ENCODE measurements at places on chromosomes 5 and 9.

GRCh38 chr9:138038244-138038671 is 160.7 kb downstream of the CACNA1B start:
- no peak for DNase-seq

- DNase-seq, result no peak
Measured at GRCh38 chr5:147963948-147964693, 57.8 kb upstream of the C5orf46 start.

DNA sequence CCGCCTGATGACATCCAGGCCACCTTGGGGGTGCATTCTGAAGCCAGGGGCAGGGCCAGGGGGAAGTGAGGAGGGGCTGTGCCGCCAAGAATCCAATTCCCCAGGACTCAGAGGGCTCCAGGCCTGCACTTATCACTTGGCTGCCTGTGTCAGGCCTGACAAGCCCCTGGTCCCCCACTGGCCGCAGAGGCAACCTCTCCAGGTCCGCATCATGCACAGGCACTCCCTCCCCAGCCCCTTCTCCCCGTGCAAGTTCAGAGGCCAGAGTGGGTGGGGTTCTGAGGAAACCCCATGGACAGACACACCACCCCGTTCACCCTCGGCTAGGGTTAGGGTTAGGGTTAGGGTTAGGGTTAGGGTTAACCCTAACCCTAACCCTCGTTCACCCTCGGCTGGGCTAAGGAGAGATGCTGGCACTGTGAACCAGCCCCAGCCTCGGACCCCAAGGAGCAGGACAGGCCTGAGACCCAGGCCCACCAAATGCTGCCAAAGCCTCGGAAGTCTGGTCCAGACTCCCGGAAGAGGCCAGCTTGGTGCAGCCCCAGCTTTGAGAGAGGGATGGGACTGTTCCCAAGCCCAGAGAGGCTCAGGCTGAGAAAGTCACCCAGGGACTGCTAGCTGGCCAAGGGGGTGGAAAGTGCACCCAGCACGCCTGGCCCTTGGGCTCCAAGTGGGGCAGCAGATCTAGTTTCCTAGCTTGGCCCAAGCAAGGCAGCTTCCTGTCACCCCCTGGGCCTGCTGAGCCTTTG is 4.9 kb downstream of the LCN2 start:
- no peak for DNase-seq

- peak; percentile 7 for DNase-seq
Measured at GRCh38 chr5:101728933-101729332, 567.2 kb downstream of the SLCO4C1 start.

- DNase-seq, result no peak
Measured at GRCh38 chr5:61069150-61069549, 93.1 kb downstream of the SMIM15 start.

DNA sequence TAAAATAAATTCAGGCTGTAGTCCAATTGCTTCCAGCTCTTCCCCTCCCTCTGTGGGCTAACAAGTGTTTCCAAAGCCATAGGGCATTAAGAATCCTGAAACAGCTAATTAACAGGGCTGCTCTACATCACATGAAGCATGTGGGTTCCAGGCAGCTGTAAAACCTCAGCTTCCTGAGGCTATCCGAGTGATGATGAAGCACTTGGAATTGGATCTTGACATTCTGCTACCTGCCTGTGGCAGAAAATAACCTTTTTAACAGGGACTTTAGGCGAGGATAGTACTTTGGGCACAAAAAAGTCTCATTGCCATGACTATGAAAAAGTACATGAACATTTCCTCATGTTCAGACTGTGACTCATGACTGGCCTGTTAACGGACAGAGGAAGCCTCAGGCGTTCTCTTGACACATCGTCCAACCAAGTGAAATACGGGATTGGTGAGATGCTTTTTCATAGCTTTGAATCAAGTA is 107.2 kb downstream of the PDE4D start:
- DNase-seq, result peak; percentile 79

DNA sequence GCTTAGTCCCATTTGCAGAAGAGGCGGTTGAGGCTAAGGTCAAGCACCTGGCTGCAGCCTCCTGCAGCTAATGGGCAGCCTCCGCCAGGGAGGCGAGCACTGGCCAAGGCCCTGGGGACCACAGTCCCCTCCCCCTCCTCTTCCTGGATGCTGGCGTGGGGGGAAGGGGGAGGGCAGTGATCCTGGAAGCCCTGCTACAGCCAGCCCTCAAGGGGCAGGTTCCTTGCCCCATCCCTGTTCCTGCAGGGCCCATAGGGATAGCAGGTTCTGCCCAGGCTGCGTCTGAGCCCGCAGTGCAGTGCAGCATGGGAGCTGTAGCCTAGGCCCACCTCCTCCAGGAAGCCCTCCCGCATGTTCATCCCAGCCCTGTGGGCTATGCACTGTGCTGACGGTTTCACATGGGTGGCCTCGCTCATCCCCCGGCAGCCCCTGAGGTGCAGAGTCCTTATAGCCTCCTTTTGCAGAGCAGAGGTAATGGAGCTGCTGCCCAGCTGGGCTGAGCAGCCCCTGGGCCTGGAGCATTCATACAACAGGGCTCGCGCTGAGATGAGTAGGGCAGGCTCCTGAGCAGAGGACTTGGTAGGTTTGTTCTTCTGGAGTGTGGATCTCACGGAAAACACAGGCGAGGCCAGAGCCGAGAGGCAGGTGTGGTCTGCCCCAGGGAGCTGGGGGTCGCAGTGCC is 36.0 kb downstream of the KCNT1 start:
- DNase-seq, result no peak

DNA sequence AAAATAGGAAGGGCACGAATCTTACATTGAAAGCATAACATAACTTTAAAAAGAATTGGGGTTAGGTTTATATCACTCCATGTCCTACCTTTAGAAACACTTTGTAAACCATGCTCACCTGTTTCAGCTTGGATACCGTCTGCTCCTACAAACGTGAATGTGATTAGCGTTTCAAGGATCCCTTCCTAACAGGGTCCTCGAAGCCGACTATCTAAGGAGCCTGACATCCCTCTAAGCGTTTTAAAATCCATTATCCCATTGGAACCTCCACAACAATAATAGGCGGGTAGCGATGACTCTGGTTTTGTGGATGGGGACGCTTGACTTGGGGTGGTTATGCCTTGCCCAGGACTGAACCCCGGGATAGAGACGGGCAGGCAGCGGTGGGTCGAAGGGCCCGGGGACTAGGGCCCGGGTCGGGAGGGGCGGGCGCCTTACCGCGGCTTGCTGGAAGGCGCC is 937 bp downstream of the SVEP1 start:
- DNase-seq, result no peak

DNA sequence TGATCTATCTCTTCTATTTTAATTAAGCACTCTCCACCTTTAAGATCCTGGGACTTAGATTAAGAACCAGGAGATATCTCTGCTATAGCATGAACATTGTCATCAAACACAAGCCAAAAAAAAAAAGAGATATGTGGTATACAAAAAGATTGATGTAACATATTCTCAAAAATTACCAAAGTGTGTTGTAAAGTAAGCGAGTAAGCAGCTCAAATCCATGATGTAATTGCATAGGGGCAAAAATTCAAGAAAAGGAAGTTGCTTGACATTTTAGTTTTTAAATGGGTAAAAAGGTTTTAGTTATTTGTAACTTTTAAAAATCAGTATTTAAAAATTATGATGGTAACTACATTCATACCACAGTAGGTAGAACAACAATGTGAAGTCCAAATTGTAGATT is 40.7 kb downstream of the CNTRL start:
- DNase-seq, result no peak

DNA sequence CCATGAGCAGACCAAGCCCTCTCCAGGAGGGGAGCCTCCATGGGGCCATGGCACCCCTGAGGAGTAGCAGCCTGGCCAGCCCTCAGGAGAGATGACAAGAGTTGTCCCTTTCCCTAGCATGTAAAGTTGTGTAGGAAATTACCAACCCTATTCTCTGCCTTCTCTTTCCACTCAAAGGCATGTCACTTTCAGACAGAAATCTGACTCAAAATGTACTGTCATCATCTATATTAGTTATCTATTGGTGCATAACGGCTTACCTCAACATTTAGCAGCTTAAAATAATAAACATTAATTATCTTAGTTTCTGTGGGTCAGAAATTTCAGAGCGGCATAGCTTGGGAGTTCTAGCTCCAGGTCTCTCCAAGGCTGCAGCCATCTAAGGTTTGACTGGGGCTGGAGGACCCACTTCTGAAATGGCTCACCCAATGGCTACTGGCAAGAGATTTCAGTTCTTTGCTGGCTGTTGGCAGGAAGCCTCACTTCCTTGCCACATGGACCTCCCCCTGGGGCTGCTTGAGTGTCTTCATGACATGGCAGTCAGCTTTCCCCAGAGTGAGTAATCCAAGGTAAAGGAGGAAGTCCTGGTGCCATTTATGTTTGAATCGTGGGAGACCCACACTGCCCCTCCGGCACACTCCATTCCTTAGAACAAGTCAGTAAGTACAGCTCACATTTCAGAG is 632.3 kb downstream of the CCDC171 start:
- no peak for DNase-seq

DNA sequence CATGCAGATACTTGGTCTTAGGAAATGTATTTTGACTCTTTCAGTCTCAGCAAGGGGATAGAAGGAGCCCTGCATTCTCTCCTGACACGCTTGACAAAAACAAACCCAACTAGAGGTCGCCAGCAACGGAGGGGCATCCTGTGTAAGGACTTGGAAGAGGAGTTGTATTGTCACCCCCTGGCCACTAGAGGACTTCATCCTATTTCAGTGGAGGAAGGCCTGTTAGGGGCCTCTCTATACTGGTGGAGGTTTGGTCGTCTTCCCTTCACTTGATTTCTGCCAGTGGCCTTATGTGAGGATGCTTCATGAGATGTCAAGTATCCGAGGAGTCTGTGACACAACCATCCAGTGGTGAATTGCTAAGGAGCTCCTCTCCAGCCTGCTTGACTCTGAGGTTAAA is 122.8 kb upstream of the STC2 start:
- peak; percentile 32 for DNase-seq

DNA sequence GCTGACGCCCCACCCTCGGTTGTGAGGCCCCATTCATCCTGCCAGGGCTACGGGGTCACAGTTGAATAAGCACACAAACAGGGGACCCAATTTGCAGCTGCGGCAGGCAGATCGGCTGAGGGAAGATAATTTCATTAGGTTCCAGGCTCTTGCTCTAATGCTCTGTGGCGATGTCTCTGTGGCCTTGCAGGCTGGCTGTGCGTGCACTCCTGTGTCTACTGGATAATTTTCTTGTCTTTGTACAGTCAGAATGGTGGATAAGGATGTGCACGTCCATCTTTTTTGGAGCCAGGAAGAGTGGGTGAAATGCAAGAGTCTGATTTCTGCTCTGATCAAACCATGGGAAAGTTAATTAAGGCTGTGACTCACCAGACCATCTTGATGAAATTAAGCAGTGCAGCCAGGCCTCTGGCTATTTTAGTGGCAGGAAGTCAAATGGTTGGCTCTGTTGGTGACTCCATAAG is 39.2 kb downstream of the NSG2 start:
- no peak for DNase-seq

DNA sequence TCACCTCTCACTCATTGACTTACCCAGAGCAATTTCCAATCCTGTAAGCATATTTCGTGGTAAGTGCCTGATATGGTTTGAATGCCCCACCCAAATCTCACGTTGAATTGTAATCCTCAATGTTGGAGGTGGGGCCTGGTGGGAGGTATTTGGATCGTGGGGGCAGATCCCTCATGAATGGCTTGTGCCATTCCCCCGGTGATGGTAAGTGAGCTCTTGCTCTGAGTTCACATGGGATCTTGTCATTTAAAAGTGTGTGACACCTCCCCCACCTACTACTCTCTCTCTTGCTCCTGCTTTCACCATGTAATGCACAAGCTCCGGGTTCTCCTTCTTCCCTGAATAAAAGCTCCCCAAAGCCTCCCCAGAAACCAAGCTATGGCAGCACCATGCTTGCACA is 1165.5 kb downstream of the CDH12 start:
- DNase-seq, result no peak

- peak; percentile 79 for DNase-seq
Measured at GRCh38 chr5:36870399-36871040, 6.0 kb upstream of the NIPBL start.

- DNase-seq, result no peak
Measured at GRCh38 chr5:9558319-9558965, 12.6 kb upstream of the SEMA5A start.

GRCh38 chr5:40266952-40267351 is 412.8 kb upstream of the PTGER4 start:
- DNase-seq, result no peak

DNA sequence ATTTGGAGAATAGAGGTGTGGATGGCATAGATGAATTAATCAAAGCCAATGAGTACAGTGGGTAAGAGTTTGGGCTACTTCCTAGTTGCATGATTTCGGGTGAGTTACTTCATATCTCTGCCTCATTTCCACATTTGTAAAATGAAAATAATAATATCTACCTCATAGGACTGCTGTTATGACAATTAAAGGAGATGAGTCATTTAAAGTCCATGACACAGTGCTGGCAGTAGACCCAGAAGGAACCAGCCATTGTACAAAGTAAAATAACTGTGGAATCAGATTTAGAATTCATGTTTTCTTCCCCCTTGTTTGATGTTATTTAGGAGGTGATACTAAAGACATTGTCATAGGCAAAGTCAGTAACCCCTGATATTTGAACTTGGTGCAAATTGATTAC is 139.5 kb upstream of the SLC27A6 start:
- peak; percentile 52 for DNase-seq

DNA sequence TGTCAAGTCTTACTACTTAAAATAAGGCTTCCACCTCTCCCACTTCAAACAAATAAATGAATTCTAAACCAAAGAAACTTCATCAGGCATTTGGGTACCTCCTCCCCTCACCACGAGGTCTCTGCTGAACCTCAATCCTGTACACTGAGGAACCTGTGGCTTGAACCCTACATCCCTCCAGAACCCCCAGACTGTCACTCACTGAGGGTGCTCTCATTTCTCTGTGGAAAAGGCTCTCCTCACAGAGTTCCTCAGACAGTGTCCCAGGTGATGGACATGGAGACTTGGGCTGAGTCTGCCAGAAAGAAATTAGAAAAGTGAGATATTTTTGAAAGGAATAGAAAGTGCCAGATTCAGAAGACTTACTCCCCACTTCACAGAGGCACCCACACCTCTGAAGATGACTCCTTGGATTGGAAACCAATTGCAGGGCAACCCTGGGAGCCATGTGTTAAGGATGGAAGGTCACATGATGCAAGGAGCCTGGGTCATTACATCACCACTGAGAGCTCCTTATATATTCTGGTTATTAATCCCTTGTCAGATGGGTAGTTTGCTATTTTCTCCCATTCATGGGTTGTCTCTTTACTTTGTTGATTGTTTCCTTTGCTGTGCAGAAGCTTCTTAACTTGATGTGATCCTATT is 19.8 kb downstream of the MLANA start:
- no peak for DNase-seq

GRCh38 chr9:124218987-124219461 is 38.7 kb upstream of the NEK6 start:
- DNase-seq, result no peak

DNA sequence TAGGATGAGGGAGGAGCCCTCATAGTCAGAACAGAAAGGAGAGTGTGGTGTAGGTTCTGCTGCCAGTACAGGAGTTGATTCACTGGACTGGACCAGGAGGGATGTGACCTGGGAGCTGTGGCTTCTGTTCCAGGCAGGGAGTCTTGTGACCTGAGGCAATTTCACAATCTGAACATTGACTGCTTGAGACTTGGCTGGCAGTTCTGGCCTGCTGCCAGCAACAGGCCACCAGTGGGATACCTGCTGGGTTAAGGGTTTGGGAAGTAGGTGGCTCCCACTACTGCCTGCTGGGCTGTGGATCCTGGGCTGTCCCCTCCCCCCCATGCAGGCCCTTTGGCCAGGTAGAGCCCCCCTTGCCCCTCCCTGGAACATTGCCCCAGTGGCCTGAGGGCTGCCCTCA is 268.6 kb upstream of the ARRDC3 start:
- no peak for DNase-seq

- DNase-seq, result no peak
Measured at GRCh38 chr9:110188101-110188500, 19.9 kb downstream of the C9orf152 start.

- DNase-seq, result no peak
Measured at GRCh38 chr5:176413255-176413565, 3.1 kb downstream of the CLTB start.

Data from cardiac muscle cell (in vitro differentiated cells and primary cell).